ENCODE measurements at places on chromosomes 13 and 19. TPM values are rescaled to one million over a fixed set of nuclear protein-coding genes. Genes with fewer than 3 reads are reported as not detected.
A peak's percentile ranks its signal among the peaks of the same experiment; 100 is the strongest.

DNA sequence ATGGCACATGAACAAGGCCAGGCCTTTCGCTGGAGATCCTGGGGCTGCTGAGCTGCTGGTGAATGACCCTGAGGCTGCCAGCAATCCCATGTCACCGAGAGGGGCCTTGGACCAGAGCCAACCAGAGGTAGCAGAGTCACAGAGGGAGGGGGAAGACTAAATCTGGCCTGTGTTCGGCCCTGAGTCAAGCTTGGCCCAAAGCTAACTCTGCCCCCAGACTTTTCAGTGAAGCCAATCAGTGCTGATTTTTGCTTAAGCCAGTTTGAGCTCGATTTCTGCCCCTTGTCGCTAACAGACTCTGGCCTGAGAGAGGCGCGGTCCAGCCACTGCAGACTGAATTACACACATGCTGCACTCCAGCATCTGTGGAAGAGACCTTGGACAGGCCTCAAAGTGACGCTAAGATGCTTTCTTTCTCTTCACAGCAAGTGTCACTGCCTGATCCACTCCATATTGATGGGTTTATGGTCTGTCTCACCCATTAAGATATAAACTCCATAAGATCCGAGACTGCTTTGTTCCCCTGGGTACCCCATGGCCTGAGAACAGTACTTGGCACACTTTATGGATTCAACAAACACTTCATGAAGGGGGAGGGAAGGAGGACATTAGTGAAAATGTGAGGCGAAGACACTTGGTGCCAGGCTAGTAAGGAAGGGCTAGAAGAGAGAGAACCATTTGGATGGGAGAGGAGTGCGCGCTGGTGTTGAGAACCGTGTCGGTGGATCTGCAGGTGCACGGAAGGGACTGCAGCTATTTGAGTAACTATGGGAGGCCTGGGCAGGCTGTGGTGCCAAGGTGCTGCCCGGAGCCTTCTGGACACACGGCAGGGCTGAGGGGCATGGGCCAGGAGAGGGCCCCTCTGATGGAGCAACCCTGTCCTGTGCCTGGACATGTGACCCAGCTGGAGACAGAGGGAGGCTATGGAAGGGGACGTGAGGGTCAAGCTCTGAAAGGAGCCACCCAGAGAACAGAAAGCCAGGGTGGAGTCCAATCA lies 17.6 kb downstream of the RANBP3 start:
- no peak overlapping the region for H3K4me3 ChIP-seq
- no peak overlapping the region for H3K27ac ChIP-seq
- DNase-seq: no peak
- peaks cover 32% of the 10 kb centered on the region for H3K4me1 ChIP-seq
- H3K27me3 ChIP-seq: no peaks in the 10 kb centered on the region

DNA sequence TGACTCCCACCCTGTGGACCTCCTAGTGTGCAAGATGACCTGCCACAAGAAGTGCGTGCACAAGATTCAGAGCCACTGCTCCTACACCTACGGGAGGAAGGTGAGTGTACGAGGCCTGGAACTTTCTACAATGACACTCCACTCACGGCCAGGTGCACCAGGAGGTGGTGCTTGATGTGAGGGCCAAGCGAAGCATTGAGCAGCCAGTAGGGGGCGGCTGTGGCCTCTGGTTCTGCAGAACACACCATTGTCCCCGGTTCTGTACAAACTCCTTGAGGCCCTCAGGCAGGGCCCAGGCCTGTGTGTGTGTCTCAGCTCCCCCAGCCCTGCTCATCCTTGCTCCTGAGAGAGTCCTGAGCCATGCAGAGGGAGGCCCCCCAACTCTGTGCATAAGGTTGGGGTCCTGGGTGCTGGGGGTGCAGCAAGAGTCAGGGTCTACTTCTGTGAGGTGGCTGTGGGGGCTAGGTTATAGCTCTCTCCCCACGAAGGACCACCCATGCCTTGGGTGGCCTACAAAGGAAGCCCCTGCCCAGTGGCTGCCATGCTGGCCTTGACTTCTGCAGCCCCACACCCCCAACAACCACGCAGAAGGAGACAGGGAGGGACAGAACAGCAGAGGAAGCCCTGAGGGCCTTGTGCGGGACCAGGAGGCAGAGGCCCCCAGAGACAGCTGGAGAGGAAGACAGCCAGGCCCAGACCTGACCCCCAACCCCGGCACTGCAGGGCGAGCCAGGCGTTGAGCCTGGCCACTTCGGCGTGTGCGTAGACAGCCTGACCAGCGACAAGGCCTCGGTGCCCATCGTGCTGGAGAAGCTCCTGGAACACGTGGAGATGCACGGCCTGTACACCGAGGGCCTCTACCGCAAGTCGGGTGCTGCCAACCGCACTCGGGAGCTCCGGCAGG lies 9.7 kb upstream of the USE1 start:
- no peak overlapping the region for H3K4me3 ChIP-seq
- peaks cover 16% of the 10 kb centered on the region for H3K36me3 ChIP-seq
- no peak overlapping the region for H3K27ac ChIP-seq
- peak; percentile 54 for DNase-seq
- peaks cover 9% of the 10 kb centered on the region for H3K4me1 ChIP-seq

- no peak for DNase-seq
- no peak overlapping the region for H3K4me3 ChIP-seq
- no peaks in the 10 kb centered on the region for H3K36me3 ChIP-seq
- H3K27me3 ChIP-seq: no peaks in the 10 kb centered on the region
- H3K4me1 ChIP-seq: no peaks in the 10 kb centered on the region
- H3K27ac ChIP-seq: no peak overlapping the region
Measured at GRCh38 chr19:50178859-50179537, 15.9 kb upstream of the IZUMO2 start.

DNA sequence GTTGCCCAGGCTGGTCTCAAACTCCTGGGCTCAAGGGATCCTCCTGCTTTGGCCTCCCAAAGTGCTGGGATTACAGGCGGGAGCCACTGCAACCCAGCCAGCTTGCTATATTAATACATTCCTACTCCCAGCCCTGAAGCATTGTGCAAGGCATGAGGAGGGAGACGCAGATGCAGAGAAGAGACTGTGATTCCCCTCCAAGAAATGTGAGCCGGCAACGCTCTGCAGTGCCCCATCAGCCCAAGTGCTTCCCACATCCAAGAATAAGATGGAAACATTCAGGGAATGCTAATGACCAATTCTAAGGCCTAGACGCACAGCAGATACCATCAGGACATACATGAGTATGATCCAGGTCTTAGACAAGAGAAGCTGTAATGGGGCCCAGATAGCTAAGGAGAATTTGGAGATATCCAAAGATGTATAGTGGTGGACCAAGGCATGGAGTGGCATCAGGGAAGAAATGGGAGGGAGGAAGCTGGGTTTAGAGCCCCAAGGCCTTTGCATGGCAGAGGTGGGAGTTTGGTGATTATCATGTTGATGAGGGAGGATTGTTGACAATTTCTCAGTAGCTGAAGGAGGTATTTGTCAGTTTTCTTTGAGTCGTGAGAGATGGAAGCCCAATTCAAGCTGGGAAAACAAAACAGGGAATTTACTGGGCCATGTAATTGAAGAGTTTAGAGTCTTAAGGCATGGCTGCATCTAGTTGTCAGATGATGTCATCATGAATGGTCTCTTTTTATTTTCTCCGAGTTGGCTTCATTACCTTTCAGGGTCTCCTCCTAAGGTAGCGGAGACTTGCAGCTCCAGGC lies 2.9 kb downstream of the PPM1N start:
- H3K4me3 ChIP-seq: 0 out of 2 replicates have a peak overlapping the region, but pooled peaks have one; percentile 5
- H3K36me3 ChIP-seq: no peaks in the 10 kb centered on the region
- no peak for DNase-seq
- peaks cover 7% of the 10 kb centered on the region for H3K27me3 ChIP-seq
- H3K4me1 ChIP-seq: peaks cover 21% of the 10 kb centered on the region

DNA sequence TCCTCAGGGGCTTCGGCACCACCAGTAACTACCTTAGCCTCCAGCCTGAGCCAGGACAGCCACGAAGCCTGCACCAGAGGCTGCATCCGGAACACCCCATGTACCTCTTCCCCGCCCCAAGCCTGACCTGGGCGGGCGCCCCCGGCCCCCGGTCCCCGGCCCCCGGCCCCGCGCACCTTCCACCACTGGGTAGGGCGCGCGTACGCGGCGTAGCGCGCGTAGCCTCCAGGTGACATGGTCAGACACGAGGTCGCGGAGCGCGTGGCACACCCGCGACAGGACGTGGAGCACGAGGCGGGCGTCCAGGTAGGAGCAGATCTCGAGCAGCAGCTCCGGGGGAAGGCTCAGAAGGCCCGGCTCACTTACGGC lies 450 bp downstream of the FBXW9 start:
- no peaks in the 10 kb centered on the region for H3K4me1 ChIP-seq
- H3K4me3 ChIP-seq: peak overlapping the region; percentile 68
- H3K36me3 ChIP-seq: peaks cover 5% of the 10 kb centered on the region
- H3K27ac ChIP-seq: no peak overlapping the region
- H3K27me3 ChIP-seq: no peaks in the 10 kb centered on the region

DNA sequence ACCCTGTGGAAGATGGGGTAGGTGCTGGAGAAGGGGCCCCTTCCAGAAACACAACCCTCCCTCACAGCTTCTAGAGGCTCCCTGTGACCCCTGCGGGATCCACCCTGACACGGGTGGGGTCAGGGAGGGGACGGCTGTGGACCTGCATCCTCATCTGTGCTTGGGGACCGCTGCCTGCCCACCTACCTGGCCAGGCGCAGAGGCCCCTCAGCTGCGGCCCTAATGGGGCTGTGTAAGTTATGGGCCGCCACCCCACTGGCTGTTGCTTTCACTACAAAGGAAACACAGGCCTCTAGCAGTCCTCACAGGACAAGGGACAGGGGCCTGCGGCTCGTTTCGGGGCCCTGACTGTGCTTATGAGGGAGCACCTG lies 7.0 kb upstream of the CTXN1 start:
- peaks cover 47% of the 10 kb centered on the region for H3K36me3 ChIP-seq
- no peak overlapping the region for H3K4me3 ChIP-seq
- DNase-seq: no peak
- no peaks in the 10 kb centered on the region for H3K4me1 ChIP-seq
- H3K27me3 ChIP-seq: no peaks in the 10 kb centered on the region

DNA sequence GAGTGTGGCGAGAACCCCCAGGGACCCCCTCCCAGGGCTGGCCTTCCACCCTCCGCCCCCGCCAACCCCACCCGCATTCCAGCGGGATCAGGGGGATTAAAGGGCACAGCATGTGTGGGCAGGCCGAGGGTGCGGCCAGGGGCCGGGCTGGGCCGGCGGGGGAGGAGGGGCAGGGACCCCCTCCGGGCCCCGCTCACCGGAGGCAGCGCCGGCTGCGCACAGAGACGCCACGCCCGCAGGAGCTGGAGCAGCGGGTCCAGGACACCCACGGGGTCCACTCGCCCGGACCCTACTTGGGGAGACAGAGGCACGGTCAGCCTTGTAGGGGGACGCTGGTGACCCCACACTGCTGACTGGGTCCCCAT lies 2.4 kb downstream of the ADAMTSL5 start:
- DNase-seq: no peak
- H3K4me3 ChIP-seq: no peak overlapping the region
- H3K36me3 ChIP-seq: no peaks in the 10 kb centered on the region
- no peak overlapping the region for H3K27ac ChIP-seq
- peaks cover 3% of the 10 kb centered on the region for H3K4me1 ChIP-seq

- no peaks in the 10 kb centered on the region for H3K36me3 ChIP-seq
- H3K4me3 ChIP-seq: no peak overlapping the region
- H3K27ac ChIP-seq: no peak overlapping the region
- H3K4me1 ChIP-seq: peaks cover 11% of the 10 kb centered on the region
Measured at GRCh38 chr13:99217461-99218110, 16.9 kb downstream of the UBAC2 start.

DNA sequence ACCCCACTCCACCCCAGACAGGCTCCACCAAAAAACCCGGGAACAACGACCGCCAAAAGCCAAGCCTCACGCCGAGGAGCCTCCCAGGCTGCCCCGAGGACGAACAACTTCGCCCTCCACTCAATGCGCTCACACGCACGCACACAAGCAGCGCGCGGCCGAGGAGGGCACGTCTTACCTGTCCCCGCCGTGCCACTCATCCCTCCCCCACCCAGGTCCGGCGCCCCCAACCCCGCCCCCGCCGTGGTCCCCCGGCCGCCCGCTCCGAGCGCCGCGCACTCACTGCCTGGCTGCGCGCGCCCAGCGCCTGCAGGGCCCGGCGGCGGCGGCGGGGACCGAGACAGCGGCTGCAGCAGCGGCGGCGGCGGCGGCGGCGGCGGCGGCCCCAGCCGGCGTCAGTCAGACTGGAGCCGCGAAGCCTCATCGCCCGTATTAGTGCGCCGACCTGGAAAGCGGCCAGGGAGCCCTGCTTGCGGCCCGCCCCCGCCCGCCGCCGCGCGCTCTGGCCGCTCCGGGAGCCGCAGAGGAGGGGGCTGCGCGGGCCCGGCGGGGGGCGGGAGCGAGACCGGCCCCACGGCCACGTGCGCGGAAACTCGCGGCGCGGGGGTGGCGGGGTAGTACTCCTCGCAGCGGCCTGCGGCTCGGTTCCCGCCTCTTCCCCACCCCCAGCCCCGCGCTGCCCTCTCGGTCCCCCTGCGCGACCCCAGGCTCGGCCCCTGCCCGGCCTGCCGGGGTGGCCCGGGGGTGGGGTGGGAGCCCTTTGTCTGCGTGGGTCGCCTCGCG lies at the start of gene SMAD9:
TSS of gene SMAD9 (minus strand) at position 406 of the 783 bp plus-strand sequence. CDS start 40,549 bp downstream, outside the sequence.
- no peaks in the 10 kb centered on the region for H3K36me3 ChIP-seq
- H3K27me3 ChIP-seq: peaks cover 1% of the 10 kb centered on the region
- DNase-seq: peak; percentile 68
- H3K27ac ChIP-seq: no peak within 1 kb of the TSS

DNA sequence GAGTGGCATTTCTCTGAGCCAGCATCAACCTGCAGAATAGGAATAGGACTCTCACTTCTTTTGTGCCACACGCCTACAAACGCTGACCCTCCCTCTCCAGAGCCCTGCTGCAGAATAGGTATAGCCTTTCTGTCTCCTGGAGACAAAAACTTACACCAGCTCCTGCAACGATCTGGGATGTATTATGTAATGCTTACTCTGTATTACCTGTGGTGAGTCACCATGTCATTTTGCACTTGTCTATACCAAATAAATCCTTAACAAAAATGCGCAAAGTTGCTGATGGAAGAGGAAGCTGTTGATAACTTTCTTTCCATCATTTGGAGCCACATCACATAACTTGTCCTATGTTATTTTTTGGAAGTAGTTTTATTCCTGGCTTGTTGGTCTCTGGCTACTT lies 155.8 kb upstream of the FNDC3A start:
- no peaks in the 10 kb centered on the region for H3K36me3 ChIP-seq
- peaks cover 3% of the 10 kb centered on the region for H3K4me1 ChIP-seq
- H3K4me3 ChIP-seq: no peak overlapping the region
- DNase-seq: no peak

DNA sequence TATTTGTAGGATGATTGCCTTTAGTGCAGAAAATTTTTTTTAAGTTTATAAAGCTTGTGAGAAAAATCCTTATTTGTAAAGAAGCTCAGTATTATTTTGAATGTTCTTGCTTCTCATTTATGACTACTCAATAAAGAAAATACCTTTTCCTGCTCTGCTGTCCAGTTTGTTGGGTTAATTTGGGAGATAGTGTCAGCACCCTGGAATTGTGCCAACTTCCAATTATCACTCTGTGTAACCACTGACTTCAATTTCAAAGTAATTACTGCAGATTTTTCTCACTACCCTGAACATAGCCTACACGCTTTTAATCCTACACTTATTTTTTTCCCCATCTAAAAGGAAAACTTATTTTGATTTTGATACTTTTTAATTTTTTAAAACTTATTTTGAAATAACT lies 93.1 kb downstream of the GGACT start:
- no peaks in the 10 kb centered on the region for H3K27me3 ChIP-seq
- H3K4me3 ChIP-seq: no peak overlapping the region
- no peak for DNase-seq
- no peak overlapping the region for H3K27ac ChIP-seq
- peaks cover 2% of the 10 kb centered on the region for H3K4me1 ChIP-seq

The ATP4A gene
- total RNA-seq: 0.50 TPM

The ZNF888 gene
- total RNA-seq: 8.6 TPM

All from H1 (cell line).